Mammary microvascular endothelial cell (primary cell): ENCODE measurements at places on chromosomes 4 and X. TPM values are rescaled to one million over a fixed set of nuclear protein-coding genes. Genes with fewer than 3 reads are reported as not detected.

XAGE2 gene
- not detected in 2 replicates for total RNA-seq

TLR1 gene
- 1.3 and 1.8 TPM in 2 replicates for total RNA-seq

DMP1 gene
- not detected in 2 replicates for total RNA-seq

IGSF1 gene
- not detected in 2 replicates for total RNA-seq

HSFX2 gene
- not detected in 2 replicates for total RNA-seq

OPHN1 gene
- total RNA-seq = 4.2 and 4.3 TPM in 2 replicates

HNRNPH2 gene
- 48.9 and 56.4 TPM in 2 replicates for total RNA-seq

LRAT gene
- not detected in 2 replicates for total RNA-seq

TMEM31 gene
- not detected in 2 replicates for total RNA-seq

IL13RA1 gene
- 51.7 and 58.1 TPM in 2 replicates for total RNA-seq

NPY2R gene
- not detected in 2 replicates for total RNA-seq

EDNRA gene
- 0.07 TPM in 1 of 2 replicates, not detected in the other for total RNA-seq

MGAT4D gene
- total RNA-seq = not detected in 2 replicates

MAGEA3 gene
- not detected in 2 replicates for total RNA-seq

SLC9B2 gene
- 24.7 and 27.0 TPM in 2 replicates for total RNA-seq

ZFP42 gene
- total RNA-seq = 1.7 and 1.8 TPM in 2 replicates

PDK3 gene
- total RNA-seq = 7.0 TPM in 2 replicates

NUDT9 gene
- total RNA-seq = 25.2 and 30.7 TPM in 2 replicates

CT45A2 gene
- not detected in 2 replicates for total RNA-seq

GAGE2A gene
- not detected in 2 replicates for total RNA-seq

CLNK gene
- not detected in 2 replicates for total RNA-seq

ESX1 gene
- total RNA-seq = 0.20 TPM in 1 of 2 replicates, not detected in the other

MBNL3 gene
- total RNA-seq = 2.9 and 4.3 TPM in 2 replicates
